ENCODE measurements at places on chromosomes 13 and 19. TPM values are rescaled to one million over a fixed set of nuclear protein-coding genes. Genes with fewer than 3 reads are reported as not detected.
A peak's percentile ranks its signal among the peaks of the same experiment; 100 is the strongest.

The FAM124A gene
- 1.7 TPM for polyA plus RNA-seq

The WDR62 gene
- polyA plus RNA-seq: 4.6 TPM

DNA sequence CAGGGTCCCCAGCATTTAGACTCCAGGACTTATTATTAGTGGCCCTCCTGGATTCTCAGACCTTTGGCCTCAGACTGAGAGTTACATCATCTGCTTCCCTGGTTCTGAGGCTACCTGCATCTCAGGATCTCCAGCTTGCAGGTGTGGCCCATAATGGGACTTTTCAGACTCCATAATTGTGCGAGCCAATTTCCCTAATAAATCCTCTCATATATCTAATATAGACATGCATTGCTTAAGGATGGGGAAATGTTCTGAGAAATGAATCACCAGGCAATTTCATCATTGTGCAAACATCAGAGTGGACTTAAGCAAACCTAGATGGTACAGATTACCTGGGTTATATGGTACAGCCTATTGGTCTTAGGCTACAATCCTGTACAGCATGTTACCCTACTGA is 116.5 kb upstream of the FBXL3 start:
- H3K36me3 ChIP-seq: no peaks in the 10 kb centered on the region
- H3K27me3 ChIP-seq: no peaks in the 10 kb centered on the region
- H3K4me3 ChIP-seq: no peak overlapping the region
- peak overlapping the region; percentile 45 for H3K27ac ChIP-seq

- no peaks in the 10 kb centered on the region for H3K4me1 ChIP-seq
- H3K36me3 ChIP-seq: no peaks in the 10 kb centered on the region
- no peak overlapping the region for H3K27ac ChIP-seq
- peaks cover 77% of the 10 kb centered on the region for H3K27me3 ChIP-seq
- DNase-seq: no peak
- H3K4me3 ChIP-seq: no peak overlapping the region
Measured at GRCh38 chr19:1769645-1769985, 16.3 kb downstream of the ONECUT3 start.

The OVOL3 gene
- not detected for polyA plus RNA-seq

- no peak overlapping the region for H3K4me3 ChIP-seq
- H3K27me3 ChIP-seq: no peaks in the 10 kb centered on the region
- H3K27ac ChIP-seq: peak overlapping the region; percentile 55
- H3K4me1 ChIP-seq: peaks cover 4% of the 10 kb centered on the region
- H3K36me3 ChIP-seq: no peaks in the 10 kb centered on the region
Measured at GRCh38 chr13:79435561-79435990, 29.5 kb upstream of the RBM26 start.

The PCDH9 gene
- 9.5 TPM for polyA plus RNA-seq

DNA sequence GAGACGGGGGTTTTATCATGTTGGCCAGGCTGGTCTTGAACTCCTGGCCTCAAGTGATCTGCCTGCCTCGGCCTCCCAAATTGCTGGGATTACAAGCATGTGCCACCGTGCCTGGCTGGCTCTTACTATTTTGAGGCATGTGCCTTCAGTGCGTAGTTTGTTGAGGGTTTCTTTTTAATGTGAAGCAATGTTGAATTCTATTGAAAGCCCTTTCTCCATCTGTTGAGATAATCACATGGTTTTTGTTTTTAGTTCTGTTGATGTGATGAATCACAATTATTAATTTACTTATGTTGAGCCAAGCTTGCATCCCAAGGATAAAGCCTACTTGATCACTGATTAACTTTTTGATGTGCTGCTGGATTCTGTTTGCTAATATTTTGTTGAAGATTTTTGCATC is 290.9 kb downstream of the KCNRG start:
- no peaks in the 10 kb centered on the region for H3K36me3 ChIP-seq
- H3K27ac ChIP-seq: no peak overlapping the region
- H3K27me3 ChIP-seq: no peaks in the 10 kb centered on the region
- H3K4me1 ChIP-seq: peaks cover 15% of the 10 kb centered on the region
- H3K4me3 ChIP-seq: no peak overlapping the region

DNA sequence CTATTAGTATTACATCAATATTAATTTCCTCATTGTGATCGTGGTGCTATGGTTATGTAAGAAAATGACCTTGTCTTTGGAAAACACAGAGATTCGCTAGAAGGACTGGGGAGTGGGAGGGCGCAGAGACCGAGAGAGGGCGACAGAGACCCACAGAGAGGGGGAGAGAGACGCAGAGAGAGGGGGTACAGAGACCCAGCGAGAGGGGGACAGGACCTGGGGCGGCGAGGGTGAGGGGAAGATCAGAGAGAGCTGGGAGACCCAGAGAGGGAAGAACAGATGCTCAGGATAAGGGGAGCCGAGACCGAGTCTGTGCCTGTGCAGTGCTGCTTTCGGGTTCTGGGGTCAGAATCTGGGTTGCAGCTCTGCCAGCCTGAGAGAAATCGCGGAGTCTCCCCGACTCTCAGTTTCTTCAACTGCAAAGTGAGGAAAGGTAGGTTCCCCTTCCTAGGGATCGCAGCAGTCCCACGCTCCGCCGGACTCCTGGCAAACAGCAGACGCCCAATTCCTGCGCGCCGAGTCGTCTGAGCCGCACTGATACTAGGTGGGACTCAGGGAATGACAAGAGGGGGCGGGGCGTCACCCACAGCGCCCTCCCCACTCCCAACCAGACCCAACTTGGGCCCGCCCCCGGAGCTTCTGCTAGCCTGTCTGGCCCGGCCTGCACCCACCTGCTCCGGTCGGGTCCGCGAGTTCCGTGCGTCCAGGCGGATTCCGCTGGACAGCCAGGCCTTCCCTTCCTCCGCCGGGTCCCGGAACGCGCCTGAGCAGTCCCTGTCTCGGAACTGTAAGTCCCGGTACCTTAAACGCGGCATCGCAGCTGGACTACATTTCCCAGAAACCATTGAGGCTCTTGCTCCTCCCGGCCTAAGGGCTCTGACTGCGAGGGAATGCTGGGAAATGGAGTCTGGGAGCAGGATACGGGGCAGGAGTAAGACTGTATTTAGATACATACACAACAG is 15.3 kb downstream of the IZUMO2 start:
- peak; percentile 90 for DNase-seq
- peak overlapping the region; percentile 35 for H3K4me3 ChIP-seq
- no peaks in the 10 kb centered on the region for H3K4me1 ChIP-seq
- no peaks in the 10 kb centered on the region for H3K27me3 ChIP-seq

The NKPD1 gene
- polyA plus RNA-seq: 0.60 TPM

DNA sequence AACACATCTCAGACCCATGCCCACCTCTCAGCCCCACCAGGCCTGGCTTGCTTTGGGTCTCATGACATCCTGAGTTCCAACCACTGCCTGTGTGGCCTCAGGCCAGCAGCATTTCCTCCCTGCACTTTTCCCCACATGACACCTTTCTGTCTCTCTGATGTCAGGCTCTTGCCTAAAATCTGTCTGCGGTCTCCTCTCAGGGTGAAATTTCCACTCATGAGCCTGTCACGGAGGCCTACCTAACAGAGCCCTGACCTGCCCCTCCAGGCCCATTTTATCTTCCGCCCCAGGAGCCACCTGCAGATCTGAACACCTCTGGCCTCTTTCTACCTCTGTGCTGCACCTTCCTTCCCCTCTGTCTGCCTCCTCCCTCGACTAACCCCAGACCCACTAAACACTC is 93.5 kb downstream of the ZDHHC20 start:
- no peaks in the 10 kb centered on the region for H3K27me3 ChIP-seq
- no peaks in the 10 kb centered on the region for H3K36me3 ChIP-seq
- H3K4me3 ChIP-seq: no peak overlapping the region
- no peak overlapping the region for H3K27ac ChIP-seq

The FGF22 gene
- polyA plus RNA-seq: 0.70 TPM

GRCh38 chr13:41459432-41460073 is 2.2 kb downstream of the RGCC start:
- peaks cover 59% of the 10 kb centered on the region for H3K27me3 ChIP-seq
- H3K4me1 ChIP-seq: peaks cover 16% of the 10 kb centered on the region
- no peak for DNase-seq

The ZNF723 gene
- not detected for polyA plus RNA-seq

The B9D2 gene
- polyA plus RNA-seq: 9.6 TPM

The HIF3A gene
- 149 TPM for polyA plus RNA-seq

The GFY gene
- not detected for polyA plus RNA-seq

The HIPK4 gene
- not detected for polyA plus RNA-seq

DNA sequence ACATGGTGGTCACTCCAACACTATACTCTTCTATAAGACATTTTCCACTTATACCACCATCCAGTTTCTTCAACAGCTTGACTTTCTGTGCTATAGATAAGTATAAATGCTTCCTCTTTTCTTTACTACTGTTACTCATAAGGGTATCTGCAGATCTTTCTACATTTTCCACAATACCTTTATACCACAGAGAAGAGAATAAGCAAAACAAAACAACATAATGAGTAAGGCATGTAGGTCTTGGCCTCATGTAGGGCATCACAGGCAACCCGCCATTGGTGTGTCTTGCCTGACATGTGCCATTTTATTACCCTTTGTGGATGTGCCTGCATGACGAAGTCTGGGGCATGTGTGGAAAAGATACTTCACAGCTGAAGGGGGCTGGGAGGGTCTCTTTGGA is 265.3 kb upstream of the STARD13 start:
- H3K27ac ChIP-seq: no peak overlapping the region
- H3K4me3 ChIP-seq: no peak overlapping the region
- H3K27me3 ChIP-seq: no peaks in the 10 kb centered on the region
- no peaks in the 10 kb centered on the region for H3K36me3 ChIP-seq
- no peaks in the 10 kb centered on the region for H3K4me1 ChIP-seq
- no peak for DNase-seq

DNA sequence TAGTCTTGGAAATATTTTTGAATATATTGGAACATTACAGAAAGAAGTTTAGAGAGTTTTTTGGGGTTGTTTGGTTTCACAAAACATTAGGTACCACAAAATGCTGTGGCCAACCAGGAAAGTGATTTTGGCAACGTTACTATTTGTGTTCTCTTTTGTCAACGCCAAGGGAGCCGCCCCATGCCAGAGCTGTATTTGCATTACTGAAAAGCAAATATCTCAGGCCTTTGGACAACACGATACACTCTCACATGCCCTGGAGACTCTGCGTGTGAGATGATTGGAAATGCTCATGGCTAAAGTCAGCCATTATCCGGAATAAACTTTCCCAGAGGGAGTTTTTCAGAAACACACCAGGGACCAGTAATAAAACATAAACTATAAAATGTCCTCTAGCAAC is 324.6 kb downstream of the SHISA2 start:
- H3K4me3 ChIP-seq: no peak overlapping the region
- DNase-seq: peak; percentile 18
- H3K36me3 ChIP-seq: no peaks in the 10 kb centered on the region
- H3K27me3 ChIP-seq: peaks cover 3% of the 10 kb centered on the region
- no peaks in the 10 kb centered on the region for H3K4me1 ChIP-seq

The TEX26 gene
- polyA plus RNA-seq: 1.0 TPM

- no peaks in the 10 kb centered on the region for H3K36me3 ChIP-seq
- H3K4me1 ChIP-seq: no peaks in the 10 kb centered on the region
- DNase-seq: peak; percentile 78
- no peaks in the 10 kb centered on the region for H3K27me3 ChIP-seq
- H3K27ac ChIP-seq: no peak overlapping the region
Measured at GRCh38 chr13:107650081-107650701, 565.1 kb downstream of the LIG4 start.

Data from hepatocyte (in vitro differentiated cells).